ENCODE measurements at places on chromosomes 4 and X. TPM values are rescaled to one million over a fixed set of nuclear protein-coding genes. Genes with fewer than 3 reads are reported as not detected.
A peak's percentile ranks its signal among the peaks of the same experiment; 100 is the strongest.

The KDR gene
- not detected for total RNA-seq

- no peak for DNase-seq
These were observed 98.9 kb downstream of the SPRY1 start for GRCh38 chr4:123495530-123495929.

GRCh38 chr4:162912482-162912881 lies 254.2 kb downstream of the NAF1 start:
- DNase-seq: no peak

DNA sequence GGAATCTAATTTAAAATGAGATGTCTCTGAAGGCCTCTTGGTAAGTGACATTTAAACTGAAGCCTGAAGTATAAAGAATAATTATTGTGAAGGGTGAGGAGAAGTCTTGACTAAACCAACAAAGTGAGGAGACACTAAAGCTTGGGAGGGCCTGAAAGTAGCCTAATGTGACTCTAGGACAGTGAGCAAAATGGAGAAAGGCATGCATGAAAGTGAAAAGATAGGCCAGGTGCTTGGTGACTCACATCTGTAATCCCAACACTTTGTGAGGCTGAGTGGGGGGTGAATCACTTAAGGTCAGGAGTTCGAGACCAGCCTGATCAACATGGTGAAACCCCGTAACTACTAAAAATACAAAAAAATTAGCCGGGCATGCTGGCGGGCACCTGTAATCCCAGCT lies 46.9 kb upstream of the SMARCAD1 start:
- no peak for DNase-seq

DNA sequence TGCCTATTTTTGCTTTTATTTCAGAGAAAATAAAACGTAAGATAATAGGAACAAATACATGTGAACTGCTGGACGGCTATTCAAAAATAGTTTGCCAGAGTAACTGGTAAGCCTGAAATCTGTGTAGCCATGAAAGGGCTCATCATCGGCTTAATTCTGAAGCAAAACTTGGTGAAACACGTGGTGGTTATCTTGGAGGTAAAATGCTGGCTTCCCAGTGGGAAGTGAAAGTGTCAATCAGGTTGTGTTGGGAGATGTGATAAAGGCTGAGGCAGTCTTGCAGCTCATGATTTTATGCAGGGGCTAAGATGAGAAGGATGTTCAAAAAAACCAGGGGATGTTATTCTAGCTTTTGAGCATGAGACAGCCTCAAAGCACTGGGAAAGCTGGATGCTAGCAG lies 36.1 kb upstream of the TLR2 start:
- DNase-seq: no peak

GRCh38 chr4:2069161-2069971 lies 10.2 kb downstream of the NAT8L start:
- no peak for DNase-seq

DNA sequence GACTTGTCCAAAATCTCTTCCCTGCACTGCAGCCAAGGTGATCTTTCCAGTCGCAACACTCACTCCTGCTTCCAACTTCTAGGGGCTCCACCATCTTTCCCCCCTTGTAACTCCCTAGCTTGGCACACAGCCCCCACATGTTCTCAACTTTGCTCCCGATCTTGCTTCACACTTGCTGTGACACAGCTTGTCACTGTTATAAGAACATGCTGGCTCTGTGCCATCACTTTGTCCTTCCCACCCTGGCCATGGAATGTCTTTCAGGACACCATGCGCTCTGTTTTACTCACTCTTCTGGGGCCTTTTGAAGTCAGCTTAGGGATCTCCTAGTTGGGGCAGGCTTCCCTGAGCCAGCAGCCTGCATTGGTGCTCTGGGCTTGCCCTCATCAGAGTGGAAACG lies 2.5 kb downstream of the NSDHL start:
- no peak for DNase-seq

DNA sequence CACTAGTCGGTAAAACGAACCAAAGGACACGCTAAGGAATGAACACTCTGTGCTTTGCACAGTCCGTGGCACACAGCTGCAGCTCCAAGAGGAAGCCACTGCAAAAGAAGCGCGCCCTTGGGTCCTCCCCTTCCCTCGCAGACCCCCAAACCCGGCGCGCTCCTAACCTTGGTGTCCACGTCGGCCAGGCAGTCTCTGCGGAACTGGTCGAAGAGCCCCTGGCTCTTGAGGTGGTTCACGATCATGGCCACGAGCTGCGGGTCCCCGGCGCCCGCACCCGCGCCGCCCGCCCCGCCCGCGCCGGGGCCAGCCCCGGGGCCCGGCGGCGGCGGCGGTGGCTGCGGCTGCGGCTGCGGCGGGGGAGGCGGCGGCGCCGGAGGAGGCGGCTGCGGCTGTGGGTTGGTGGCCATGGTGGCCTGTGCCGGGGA lies 333 bp downstream of the BOD1L1 start:
- DNase-seq: peak; percentile 34
